Uterus (tissue), 4 donors: ENCODE measurements at places on chromosomes 2 and 18.
A peak's percentile ranks its signal among the peaks of the same experiment; 100 is the strongest.

DNA sequence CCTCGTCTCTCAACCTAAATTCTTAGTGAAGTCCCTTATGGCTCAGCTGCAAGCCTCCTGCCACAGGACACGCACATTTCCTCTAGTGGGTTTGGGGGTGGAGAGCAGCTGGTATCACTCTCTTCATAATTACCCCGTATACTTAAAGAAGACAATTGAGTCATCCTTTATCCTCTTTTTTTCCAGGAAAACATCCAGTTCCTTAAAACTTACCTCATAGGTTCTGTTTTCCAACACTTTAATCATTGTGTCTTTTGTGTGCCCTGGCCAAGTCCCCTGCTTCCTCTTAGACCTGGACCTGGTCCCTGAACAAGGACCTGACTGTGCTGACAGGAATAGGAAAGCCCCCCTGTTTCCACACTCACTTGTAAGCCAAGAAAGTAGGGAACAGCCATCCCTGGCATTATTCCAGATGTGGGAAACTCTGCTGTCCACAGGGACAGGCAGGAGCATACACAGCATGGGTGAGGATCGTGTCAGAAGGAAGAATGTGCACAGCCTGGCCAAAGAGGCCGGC lies 42.3 kb upstream of the MYO1B start:
- DNase-seq: no peak

GRCh38 chr2:9086465-9086864 lies 83.0 kb upstream of the MBOAT2 start:
- no peak for DNase-seq

DNA sequence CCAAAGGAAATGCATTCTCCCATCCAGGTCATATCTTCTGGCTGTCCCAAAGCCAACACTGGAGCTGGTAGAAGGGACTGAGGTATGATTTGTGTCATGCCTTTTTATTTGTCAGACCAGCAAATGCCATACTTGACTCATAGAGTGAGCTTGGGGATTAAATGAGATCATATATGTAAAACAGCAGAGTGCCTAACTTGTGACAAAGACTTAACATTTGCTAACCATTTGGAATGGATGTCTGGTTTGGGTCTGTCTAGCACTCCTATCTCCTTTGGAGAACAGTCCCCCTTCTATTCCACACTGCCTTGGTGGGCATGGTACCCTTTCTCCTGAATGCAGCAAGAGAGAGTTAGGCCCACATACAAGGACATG lies 128.5 kb upstream of the LGALSL start:
- DNase-seq: no peak

DNA sequence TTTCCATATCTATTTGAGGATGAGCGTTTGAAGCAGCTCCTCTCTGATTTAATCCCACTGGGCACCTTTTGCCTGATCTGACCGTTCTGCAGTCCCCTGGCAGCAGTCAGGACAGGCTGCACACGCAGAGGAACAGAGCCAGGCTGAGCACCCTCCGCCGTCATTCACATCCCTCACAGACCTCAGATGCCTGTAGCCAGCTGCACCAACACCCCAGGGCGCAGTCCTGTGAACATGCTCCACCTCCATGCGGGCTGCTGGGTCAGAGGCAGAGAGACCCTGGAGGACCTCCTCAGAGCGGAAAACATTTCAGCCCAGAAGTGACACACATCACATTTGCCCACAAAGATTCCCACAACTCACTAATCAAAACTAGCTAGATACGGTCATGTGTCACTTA lies 146.1 kb downstream of the SEPTIN10 start:
- no peak for DNase-seq

GRCh38 chr2:186189816-186190215 lies 296.2 kb upstream of the ZC3H15 start:
- DNase-seq: no peak

DNA sequence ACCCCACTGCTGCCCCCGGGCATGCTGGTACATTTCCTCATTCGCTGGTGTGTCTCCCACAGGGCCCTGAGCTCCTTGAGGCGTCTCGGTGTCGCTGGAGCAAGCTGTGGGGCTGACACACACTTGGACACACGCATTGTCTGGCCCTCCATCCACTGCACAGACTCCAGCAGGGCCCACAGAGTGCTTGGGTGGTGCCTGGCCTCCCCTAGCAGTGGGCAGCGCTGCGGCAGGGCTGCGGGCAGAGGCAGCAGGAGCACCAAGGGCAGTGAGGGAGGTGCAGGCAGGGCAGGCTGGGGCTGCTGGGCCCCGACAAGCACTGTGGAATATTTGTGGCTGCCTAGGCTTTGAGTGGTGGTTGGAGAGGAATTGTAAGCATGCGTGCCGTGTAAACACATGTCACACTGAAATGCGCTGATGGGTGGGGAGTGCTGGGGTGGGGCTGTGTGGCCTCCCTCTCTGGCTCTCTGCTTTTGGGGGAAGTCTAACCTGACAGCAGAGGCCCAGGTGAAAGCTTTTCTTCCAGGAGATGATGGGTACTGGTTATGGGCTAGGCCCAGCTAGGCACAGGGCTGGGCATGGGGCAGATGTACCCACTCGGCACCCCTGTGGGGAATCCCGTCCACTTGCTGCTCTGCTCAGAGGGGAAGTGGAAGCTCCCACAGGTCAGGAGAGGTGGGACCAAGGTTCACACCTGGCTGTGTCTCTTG lies 55.5 kb upstream of the HS6ST1 start:
- DNase-seq: peak; percentile 12

GRCh38 chr18:53698907-53699306 lies 525.6 kb downstream of the MBD2 start:
- no peak for DNase-seq

DNA sequence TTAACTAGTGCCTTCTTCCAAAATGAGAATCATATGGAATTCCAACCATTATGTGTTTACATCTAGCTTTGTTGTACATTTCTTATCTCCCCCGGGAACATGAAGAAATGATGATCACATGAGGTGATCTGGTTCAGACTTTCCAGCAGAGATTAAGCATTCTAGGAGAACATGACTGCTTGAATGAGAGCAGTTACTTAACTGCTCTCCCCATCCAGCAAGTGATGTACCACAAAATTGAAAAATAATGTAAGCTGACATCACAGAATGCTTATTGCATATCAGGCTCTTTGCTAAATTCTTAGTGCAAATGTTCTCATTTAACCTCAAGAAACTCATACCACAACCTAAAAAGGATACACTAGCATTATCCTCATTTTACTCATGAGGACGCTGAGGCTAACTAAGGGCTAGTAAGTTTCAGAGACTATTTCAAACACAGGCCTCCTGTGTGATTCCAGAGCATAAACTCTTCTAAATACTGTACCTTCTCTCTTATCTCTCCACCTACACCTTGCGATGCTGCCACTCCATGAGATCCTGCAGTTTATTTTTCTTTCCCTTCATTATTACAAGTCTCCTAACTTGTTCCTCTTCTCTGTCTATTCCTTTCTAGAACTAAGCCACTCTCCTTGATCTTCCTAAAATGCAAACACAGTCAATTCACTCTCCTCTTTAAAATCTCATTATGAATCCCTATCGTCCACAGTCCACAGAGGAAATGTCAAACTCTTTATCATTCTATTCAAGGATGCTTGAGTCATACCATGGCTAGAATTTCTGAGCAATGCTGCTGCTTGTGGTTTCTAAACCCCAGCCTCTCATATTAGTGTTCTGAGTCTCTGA lies 1224.8 kb upstream of the ZEB2 start:
- DNase-seq: no peak

- no peak for DNase-seq
Measured at GRCh38 chr18:74796841-74797576, 199.3 kb downstream of the ZNF407 start.

- no peak for DNase-seq
Measured at GRCh38 chr2:164917296-164917903, 37.9 kb downstream of the SLC38A11 start.

DNA sequence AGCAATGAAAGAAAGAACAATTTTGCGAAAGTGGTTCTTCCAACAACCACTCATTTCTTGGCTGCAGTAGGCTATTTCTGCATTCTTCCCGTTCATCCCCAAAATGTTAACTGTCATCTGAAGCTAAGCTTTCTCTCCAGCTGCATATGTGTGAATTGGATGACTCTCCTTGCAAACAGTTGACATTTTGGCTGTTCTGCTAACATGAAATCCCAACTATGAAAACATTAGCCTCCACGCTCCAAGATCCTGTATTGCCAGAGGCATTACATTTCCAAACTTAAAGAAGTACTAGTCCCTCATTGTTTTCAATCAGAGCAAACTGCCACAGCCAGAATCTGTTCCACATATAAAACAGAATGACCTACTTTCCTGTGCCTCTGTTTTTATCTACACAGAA lies 88.5 kb downstream of the TGIF1 start:
- no peak for DNase-seq

DNA sequence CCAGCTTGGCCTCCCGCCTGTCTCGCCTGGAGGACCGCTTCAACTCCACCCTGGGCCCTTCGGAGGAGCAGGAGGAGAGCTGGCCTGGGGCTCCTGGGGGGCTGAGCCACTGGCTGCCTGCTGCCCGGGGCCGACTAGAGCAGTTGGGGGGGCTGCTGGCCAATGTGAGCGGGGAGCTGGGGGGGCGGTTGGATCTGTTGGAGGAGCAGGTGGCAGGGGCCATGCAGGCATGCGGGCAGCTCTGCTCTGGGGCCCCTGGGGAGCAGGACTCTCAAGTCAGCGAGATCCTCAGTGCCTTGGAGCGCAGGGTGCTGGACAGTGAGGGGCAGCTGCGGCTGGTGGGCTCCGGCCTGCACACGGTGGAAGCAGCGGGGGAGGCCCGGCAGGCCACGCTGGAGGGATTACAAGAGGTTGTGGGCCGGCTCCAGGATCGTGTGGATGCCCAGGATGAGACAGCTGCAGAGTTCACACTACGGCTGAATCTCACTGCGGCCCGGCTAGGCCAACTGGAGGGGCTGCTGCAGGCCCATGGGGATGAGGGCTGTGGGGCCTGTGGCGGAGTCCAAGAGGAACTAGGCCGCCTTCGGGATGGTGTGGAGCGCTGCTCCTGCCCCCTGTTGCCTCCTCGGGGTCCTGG lies 3.7 kb upstream of the KHK start:
- no peak for DNase-seq

DNA sequence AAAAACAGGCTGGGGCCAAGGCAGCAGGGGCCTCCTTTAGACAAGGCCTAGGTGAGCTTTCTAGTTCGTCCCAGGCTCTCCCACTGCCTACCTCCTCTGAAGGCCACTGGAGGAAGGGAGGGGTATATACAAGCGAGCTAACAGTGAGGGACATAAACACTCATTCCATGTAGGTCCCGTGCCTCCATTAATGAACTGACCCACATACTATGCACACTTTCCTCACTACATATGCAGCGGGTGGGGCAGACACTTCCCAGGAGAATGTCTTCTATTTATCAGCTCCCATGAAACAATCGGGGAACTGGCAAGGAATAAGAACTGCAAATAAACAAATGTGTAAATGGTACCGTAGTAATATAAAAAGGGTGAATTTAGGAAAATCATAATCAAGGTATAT lies 336.5 kb downstream of the NBAS start:
- no peak for DNase-seq

DNA sequence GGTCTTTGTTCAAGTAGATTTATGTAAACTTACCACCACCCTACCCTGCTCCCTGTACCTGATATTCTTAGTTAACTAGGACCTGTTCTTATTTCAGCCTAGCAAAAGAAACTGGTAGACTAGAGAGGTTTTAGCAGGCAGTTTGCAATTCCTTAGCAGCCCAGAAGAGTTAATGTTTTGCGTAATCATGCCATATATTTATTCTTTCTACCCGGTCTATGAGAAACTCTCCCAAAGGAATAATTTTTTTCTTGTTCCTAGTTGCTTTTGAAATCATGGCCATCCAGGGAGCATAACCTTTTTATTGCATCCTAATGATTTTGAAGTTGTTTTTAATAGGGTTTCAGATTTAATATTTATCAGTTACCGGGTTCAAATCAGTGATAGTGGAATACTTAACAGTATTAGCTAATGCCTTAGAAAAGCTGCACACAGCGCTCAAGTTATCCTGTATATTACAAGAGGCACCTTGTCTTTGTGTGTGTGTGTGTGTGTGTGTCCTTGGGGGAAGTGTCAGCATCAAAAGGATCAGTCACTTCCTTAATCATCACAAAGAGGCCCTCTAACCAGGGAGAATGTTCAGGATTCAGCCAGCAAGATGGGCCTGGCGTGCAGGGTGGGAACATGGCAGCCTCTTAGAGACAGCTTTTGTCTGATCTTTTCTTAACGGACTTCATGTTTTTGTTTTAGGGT lies 52.9 kb downstream of the CABLES1 start:
- no peak for DNase-seq

GRCh38 chr2:225042800-225043167 lies 516 bp upstream of the DOCK10 start:
- DNase-seq: no peak

DNA sequence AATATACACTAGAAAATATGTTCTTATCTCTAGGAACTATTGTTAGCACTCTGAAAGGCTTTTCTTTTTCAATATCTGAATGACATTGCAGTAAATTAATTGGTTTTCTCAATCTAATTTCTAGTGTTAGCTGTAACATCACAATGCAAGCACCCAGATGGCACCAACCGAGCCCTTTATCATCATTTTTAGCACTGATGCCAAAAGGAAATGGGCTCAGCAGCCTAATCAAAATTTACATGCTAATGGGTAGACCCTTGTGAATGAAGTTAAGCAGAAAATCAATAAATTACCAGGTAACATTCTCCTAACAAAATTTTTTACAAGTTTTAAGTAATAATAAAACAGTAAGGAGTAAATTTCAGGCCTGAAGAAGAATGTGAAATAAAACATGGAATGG lies 53.5 kb upstream of the PGAP1 start:
- no peak for DNase-seq

DNA sequence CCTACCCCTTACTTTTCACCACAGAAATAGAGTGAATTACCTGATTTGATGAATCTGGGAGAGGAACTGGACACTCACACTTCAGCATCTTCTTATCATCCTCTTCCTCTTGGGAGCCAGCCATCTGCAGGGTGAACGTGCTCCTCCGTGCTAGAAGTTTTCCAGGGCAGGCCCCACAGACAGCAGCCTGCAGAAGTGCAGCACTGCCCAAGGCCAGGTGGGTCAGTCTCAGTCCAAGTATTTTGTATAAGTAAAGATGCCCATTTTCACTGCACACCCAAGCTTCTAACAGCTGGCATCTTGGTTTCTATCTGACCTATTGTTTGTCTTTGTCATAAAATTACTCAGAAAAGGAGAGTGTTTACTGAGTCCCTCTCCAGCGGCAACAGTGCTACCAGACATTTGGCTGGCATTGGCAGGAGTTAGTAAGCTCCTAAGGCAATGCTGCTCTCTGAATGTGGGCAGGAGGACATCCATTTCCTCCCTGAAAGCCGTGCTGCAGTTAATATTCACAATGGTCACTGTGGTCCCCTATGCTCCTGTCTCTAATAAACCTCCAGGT lies 222.6 kb upstream of the CTAGE1 start:
- DNase-seq: no peak

- DNase-seq: peak; percentile 19
Measured at GRCh38 chr2:224072541-224073188, 33.6 kb upstream of the SERPINE2 start.

DNA sequence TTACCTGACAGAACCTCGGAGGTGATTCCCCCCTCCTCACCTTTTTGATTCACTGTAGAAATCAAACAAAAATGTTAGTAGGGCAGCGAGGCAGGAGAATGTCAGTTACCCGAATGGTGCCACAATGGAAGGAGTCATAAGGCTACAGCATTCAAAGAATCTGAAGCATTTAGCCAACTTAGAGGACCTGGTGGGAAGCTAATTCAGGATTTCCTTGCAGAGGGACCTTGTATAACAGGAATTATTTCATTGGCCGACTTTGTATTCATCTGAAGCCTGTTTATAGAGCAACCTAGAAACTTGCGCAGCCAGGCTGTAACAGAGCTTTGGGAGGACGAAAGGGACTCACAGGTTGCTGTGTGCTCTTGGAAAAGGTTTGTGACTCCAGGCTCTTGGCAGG lies 129.1 kb upstream of the MMADHC start:
- no peak for DNase-seq
